ENCODE measurements at places on chromosomes 11 and 22. TPM values are rescaled to one million over a fixed set of nuclear protein-coding genes. Genes with fewer than 3 reads are reported as not detected.

Gene KRTAP5-10
- not detected for polyA plus RNA-seq

Gene TMPRSS5
- polyA plus RNA-seq, result not detected

Gene XNDC1N
- 3.1 TPM for polyA plus RNA-seq

Gene RASL10A
- polyA plus RNA-seq, result not detected

Gene MIOX
- 0.14 TPM for polyA plus RNA-seq

Gene ARHGAP8
- polyA plus RNA-seq, result 0.16 TPM

Gene PGA5
- 2.1 TPM for polyA plus RNA-seq

Gene DBX1
- not detected for polyA plus RNA-seq

Gene TSPAN32
- polyA plus RNA-seq, result 0.14 TPM

Gene FAM227A
- polyA plus RNA-seq, result 1.0 TPM

Gene LRRC74B
- polyA plus RNA-seq, result not detected

Gene FUT4
- 2.6 TPM for polyA plus RNA-seq

Gene OR8G1
- polyA plus RNA-seq, result not detected

Gene CST6
- 1.0 TPM for polyA plus RNA-seq

Gene LARGE1
- polyA plus RNA-seq, result 8.4 TPM

Gene C22orf42
- polyA plus RNA-seq, result not detected

Gene POTEH
- not detected for polyA plus RNA-seq

Gene TXNRD2
- 15.8 TPM for polyA plus RNA-seq

GRCh38 chr11:117097389-117098268 lies 599 bp downstream of the SIK3 start:
- DNase-seq, result no peak

GRCh38 chr11:125465701-125466100 lies 30.4 kb downstream of the FEZ1 start:
- no peak for DNase-seq

DNA sequence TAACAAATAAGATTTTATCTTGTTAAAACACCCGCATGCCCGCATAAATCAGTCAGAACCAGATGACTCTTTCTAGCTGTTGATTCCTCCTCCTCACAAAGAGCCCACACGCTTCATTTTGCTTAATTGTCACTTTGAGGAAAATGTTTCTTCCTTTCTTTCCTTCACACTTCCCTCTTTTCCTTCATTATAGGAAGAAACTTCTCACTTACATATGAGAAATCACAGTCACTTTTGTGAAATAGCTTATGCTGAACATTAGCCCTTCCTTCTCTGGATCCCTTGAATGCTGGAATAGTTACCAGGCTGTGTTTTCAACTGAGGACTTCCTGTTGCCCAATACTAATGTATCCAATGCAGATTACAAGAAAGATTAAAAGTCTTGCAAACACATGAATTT lies 5.8 kb downstream of the MS4A6E start:
- no peak for DNase-seq

DNA sequence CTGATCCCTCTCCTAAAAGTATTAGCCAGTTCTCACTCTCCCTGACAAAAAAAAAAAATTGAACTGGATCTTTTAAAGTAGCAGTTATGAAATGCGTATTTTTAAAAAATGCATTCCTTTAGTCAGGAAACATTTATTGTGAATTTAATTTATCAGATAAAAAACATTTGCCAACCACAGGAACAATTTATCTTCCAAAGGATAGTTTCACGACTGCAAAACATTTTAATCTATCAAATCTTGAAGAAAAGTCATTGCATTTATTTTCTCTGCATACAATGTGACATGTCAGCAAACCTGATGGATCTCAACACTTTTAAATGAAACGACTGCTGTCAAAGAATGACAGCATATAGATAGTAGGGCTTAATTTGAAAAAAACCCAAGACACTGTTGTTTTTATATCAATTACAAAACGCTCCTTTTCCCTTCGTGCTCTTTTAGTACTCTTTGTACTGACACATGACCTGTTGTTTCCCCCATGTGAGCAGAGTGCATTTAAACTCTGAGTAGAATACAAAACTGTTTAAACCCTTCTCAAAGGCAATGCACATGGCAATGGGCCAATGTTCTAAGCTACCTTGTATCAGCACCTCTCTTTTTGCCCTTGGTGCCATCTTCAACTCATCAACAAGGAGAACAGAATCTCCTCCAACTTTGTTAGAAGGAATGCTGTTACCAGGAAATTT lies 107.0 kb downstream of the ATG16L2 start:
- DNase-seq, result no peak

GRCh38 chr11:120061036-120061760 lies 76.7 kb downstream of the TRIM29 start:
- no peak for DNase-seq

GRCh38 chr11:59273373-59273841 lies 60.7 kb upstream of the MPEG1 start:
- DNase-seq, result no peak

GRCh38 chr22:29053048-29053702 lies 8.5 kb downstream of the C22orf31 start:
- DNase-seq, result no peak

DNA sequence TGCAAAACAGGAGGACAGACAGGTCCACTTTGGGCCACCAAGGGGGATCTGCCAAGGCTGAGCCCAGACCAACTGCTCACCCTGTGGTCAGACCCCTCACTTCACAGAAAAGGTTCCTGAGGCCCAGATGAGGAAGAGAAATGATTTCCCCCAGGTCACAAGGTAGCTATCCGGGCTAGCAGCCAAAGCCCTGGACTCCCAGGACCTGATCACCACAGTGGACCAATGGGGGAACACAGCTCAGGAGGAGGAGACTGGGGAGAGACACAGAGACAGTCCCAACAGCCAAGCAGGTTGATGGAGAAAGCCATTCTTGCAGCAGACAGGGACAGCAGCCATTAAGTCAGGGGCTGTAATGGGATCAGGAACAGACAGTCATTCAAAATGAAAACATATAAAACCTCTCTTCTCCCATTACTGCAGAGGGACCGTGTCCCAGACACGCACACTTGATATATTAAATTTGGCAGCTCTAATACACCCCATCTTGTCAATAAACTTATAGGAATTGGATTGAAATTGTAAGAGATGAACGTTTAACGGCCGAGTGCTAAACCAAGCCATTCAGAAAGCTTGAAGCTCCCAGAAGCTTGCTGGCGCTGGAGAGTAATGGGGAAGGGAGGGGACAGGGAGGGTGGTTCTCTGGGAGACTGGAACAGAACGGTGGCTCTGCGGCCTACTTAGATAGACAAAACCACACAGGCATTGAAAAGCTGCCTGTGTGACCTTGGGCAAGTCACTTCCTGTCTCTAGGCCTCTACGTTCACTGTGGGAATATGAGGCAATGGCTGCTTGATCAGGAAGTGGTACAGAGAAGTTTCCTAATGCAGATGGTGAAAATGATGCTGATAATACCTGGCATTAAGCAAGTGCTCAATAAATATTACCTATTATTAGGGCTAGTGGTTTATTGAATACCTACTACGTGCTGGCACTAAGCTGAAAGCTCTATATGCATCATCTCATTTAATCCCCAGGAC lies 16.0 kb downstream of the ZMAT5 start:
- DNase-seq, result no peak

DNA sequence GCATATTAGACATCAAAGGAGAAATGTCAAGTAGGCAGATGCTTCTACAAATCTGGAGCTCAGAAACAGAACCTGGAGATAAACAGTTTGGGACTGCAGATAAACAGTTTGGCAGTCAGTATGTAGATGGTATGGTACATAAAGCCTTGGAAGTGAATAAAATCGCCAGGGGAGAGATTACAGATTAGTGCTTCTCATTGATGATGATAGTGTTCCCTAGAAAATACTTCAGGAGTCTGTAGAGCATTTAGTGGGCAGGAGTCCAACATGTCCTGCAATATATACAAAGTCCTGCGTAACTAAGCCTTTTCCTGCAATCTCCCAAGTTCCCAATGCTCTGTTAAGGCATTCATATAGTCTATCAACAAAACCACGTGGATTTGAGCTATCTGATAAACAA lies 35.2 kb downstream of the NARS2 start:
- peak; percentile 33 for DNase-seq

GRCh38 chr11:20226933-20227332 lies 66.7 kb upstream of the DBX1 start:
- DNase-seq, result no peak

DNA sequence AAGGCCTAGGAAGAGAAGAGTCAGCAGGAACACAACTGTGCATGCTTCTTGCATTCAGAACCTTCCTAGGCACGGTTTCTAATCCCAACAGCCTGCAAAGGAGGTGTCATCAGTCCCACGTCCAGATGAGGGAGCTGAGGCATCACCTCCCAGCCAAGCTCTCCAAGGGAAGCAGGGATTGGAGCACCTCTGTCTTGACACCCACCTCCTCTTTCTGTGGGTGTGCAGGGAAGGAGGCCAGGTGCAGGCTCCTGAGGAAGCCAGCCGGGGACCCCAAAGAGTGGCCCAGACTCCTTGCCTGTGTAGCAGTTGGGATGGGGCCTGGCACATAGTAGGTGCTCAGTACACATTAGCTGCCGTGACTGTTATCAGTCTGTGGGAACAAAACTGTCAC lies 2.0 kb downstream of the PNPLA5 start:
- DNase-seq, result no peak

DNA sequence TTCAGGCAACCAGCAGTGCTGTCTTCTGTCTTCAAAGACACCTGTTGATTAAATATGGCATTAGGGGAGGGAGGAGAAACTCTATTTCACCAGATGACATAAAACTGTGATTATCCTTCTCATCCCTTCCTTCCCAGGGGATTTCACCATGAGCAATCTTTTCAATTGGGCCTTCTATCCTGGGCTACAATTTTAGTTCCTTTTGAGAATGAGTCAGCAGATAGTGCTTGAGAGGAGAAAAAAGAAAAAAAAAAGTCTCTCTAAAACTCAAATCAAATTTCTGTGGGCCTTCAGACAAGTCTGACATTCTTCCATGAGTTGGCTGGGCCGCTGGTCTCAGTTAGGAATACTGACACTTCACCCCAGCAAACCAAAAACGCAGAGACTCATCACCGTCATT lies 7.2 kb downstream of the FLI1 start:
- no peak for DNase-seq

DNA sequence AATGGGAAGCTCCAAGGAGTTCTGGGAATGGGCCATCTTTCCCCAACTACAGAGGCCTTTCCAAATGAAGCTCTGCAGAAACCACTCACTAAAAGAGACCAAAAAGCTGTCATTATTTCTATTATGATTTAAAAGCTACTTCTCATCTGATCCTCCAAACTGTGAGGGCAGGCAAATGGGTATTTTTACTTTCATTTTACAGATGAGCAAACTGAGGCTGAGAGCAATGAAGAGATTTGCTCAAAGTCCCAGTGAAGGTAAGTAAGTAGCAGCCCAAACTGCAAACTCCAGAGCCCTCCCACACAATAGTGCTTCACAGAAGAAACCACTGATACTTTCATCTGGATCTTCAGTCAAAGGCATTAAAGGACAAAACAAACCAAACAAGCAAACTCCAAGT lies 1.4 kb downstream of the RSPH14 start:
- no peak for DNase-seq

GRCh38 chr11:67500831-67501715 lies 4.1 kb downstream of the PITPNM1 start:
- DNase-seq, result no peak

DNA sequence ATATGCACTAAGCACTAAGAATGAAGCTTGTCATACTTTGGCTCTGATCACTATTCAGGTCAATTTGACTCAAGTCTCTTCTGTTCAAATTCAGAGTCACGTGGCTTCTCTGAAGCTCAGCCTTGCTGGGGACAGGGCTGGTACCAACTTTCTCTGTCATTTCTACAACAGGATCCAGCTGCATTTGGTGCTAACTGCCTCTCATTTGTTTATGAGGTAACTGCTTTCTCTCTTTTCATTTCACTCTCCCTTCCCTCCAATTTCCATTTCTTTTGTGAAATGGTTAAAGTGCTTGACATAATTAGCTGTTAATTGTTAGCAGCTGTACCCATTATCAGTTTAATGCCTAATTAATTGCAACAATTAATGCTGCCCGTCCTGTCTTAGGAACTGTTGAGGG lies 259.7 kb upstream of the PLET1 start:
- DNase-seq, result no peak

DNA sequence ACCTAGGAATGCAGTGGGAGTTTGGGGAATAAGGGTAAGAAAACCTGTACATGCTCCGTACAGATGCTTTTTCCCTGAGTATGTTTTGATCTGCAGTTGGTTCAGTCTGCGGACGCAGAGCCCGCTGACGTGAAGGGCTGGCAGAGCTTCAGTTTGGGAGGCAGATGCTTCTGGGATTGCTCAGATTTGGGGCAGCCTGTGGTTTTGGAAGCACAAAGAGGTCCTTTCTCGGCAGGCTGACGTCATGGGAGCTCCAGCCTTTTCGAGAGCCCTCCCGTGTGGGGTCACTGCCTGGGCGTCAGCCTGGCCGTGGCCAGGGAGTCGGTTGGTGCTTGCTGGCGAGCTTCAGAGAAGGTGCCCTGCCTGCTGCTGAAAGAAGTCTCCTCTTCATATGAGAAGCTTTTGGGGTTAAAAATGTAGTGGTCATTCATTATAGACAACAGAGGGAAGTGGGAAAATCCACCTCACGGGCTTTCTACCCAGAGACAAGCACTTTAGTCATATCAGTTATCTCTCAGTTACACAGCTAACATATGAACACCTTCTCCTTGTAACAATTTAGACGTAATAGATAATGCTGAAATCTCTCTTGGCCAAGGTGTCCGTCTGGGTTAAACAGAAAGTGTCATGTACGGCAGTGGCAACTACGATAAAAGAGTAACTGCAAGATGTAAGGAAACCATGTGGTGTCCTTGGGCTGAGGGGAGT lies 26.8 kb downstream of the TPCN2 start:
- DNase-seq, result peak; percentile 91

DNA sequence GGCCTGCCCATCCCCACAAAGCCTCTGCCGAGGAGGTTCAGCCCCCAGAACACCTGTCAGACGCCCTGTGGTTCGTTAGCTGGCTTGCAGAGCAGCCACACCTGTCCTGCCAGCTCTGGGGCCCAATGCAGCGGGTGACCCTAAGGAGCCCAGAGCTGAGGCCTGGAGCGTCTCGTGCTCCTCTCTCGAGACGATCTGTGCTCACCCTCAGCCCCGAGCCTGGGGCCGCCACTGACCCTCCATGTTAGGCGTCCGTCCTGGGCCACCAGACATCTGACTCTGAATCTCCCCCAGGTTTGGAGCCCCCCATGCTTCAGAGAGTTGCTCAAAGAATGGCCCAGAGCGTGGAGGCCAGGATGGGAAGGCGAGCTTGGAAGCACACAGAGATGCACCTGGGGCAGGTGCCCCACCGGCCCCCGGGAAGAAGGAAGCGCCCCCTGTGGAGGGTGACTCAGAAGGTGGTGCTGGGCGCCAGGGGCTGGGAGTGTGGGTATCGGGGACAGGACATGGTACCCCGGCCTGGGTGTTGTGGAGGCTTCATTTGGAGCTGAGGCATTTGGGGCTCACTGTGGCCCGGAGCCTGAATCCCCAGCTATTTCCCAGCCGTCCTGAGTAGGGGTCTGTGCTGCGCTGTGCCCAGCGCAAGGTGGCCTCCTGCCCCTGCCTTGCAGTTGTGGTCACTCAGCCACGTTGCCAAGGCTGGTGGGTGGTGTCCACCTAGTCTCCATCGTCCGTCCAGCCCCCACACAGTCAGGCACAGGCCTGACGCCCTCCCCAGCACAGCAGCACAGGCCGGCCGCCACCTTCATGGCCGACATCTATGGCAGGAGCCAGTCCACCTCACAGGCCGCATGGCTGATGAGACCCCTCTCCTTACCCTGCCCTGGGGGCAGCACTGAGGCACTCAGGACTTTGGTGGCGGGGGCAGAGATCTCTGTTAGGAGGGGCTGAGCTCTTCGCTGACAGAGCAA lies 36.2 kb downstream of the SBF1 start:
- DNase-seq, result no peak

All from AG04450 (cell line).